ENCODE measurements at places on chromosomes 7 and 10. TPM values are rescaled to one million over a fixed set of nuclear protein-coding genes. Genes with fewer than 3 reads are reported as not detected.

The SP4 gene
- total RNA-seq = 2.0 TPM

The CRTAC1 gene
- 1.7 TPM for total RNA-seq

The ZNF239 gene
- 2.0 TPM for total RNA-seq

The RELN gene
- total RNA-seq = 0.04 TPM

The CUBN gene
- total RNA-seq = 0.15 TPM

The ANKRD61 gene
- total RNA-seq = 0.26 TPM

The GNAT3 gene
- not detected for total RNA-seq

The ADCYAP1R1 gene
- total RNA-seq = 0.03 TPM

The NANOS1 gene
- 2.6 TPM for total RNA-seq

The EPO gene
- total RNA-seq = not detected

The PLAU gene
- total RNA-seq = 87.2 TPM

The FAM25A gene
- total RNA-seq = not detected

The ICA1 gene
- total RNA-seq = 0.66 TPM

The GRID2IP gene
- total RNA-seq = not detected

The ACBD5 gene
- total RNA-seq = 27.8 TPM

The FUOM gene
- 12.4 TPM for total RNA-seq

The TEX36 gene
- not detected for total RNA-seq

The FBXO24 gene
- 0.33 TPM for total RNA-seq

The METTL27 gene
- 10.2 TPM for total RNA-seq

The GJD4 gene
- total RNA-seq = not detected

The RAMP3 gene
- total RNA-seq = not detected

The ENTPD1 gene
- 0.16 TPM for total RNA-seq

The INPP5F gene
- 10.3 TPM for total RNA-seq

The MRC1 gene
- total RNA-seq = 0.02 TPM

The NOS3 gene
- total RNA-seq = 0.44 TPM

The PARP12 gene
- 18.2 TPM for total RNA-seq

The HOGA1 gene
- total RNA-seq = 2.3 TPM

The BRI3 gene
- 134 TPM for total RNA-seq

The ATP6V0A4 gene
- 0.27 TPM for total RNA-seq

The VSTM4 gene
- total RNA-seq = 0.38 TPM

The HOXA10 gene
- 8.3 TPM for total RNA-seq

The SLC26A5 gene
- total RNA-seq = not detected

The DENND2A gene
- total RNA-seq = 0.88 TPM

The GNGT1 gene
- total RNA-seq = not detected

The GIMAP7 gene
- not detected for total RNA-seq

The ADARB2 gene
- total RNA-seq = 0.18 TPM

The FAM20C gene
- total RNA-seq = 47.6 TPM

The OR6V1 gene
- total RNA-seq = not detected

The NODAL gene
- not detected for total RNA-seq

The KLHDC10 gene
- 16.8 TPM for total RNA-seq

The ZNF425 gene
- total RNA-seq = 1.3 TPM

The ADGRA1 gene
- 0.42 TPM for total RNA-seq

The BICC1 gene
- 23.5 TPM for total RNA-seq

The OPN1SW gene
- total RNA-seq = not detected

The TDRD1 gene
- not detected for total RNA-seq

The C10orf105 gene
- total RNA-seq = not detected

The PON1 gene
- 0.79 TPM for total RNA-seq

The TMEM270 gene
- 0.21 TPM for total RNA-seq

The POU6F2 gene
- not detected for total RNA-seq

The NSUN5 gene
- 62.0 TPM for total RNA-seq

The ETV1 gene
- total RNA-seq = 2.1 TPM

The GRM3 gene
- total RNA-seq = not detected

The FXYD4 gene
- not detected for total RNA-seq

The DRGX gene
- not detected for total RNA-seq

The EBF3 gene
- 0.20 TPM for total RNA-seq
